ENCODE measurements at places on chromosomes 11 and 22.

- DNase-seq: no peak
Measured at GRCh38 chr11:119560291-119560690, 137.3 kb upstream of the THY1 start.

GRCh38 chr11:6745465-6746015 lies 26.2 kb downstream of the OR2AG2 start:
- no peak for DNase-seq

DNA sequence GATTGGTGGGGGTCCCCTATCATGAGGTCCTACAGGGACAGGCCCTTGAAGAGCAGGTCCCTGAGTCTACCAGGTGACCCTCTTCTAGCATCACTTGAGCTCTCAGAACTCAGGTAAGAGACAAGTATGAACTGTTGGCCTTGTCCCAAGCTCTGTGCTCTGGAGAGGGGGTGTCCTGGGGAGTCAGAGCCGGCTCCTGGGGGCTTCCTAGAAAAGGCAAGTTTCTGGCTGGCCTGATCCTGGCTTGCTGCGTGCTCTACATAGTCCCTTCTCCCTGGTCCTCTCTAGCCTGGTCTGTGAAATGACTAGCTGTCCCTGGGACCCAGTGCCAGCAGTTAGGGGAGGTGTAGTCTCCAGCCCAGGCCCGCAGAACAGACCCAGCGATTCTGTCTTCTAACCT lies 11.4 kb downstream of the ATG16L2 start:
- no peak for DNase-seq

- no peak for DNase-seq
Measured at GRCh38 chr11:48150213-48150612, 66.4 kb upstream of the OR4B1 start.

- peak; percentile 50 for DNase-seq
Measured at GRCh38 chr22:22397292-22397870, 111.2 kb downstream of the ZNF280B start.

GRCh38 chr11:11020747-11021149 lies 162.9 kb upstream of the ZBED5 start:
- no peak for DNase-seq

DNA sequence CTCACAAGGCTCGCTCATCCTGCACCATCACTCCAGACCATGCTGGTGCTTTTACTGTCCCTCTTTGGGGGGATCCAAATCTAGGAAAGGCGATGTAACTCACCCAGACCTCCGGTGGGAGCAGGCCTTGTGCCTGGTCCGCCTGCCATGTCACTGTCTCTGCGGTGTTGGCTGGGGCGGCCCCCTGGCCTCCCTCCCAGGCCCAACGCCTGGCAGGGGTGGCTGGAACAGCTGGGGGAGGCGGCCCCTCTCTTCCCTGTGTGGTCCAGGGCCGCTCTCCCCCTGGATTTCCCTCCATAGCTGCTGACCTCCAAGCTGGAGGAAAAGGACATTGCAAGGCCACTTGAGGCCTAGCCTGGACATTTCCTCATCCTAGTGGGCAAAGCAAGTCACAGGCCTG lies 11.1 kb upstream of the MGAT3 start:
- no peak for DNase-seq

All from fibroblast of gingiva (primary cell).